ENCODE measurements at places on chromosomes 6 and 20. TPM values are rescaled to one million over a fixed set of nuclear protein-coding genes. Genes with fewer than 3 reads are reported as not detected.

DNA sequence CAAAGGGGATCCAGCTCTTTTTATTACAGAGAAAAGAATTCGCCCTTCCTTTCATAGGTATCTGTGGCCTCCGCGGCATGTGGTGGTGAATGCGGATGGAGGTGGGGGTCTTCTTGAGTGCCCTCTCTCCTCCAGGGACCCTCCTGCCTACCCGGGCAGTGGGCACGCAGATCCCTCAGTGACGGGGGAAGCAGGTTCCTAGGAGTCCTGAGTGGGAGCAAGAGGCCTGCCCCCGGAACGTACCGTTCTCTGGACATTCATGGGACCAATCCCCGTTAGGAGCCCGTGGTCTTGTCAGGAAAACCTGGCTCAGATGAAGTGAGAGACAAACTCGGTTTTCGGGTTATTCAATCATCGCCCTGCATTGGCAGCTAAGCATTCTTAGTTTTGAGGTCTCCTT lies 56.4 kb downstream of the SMOC2 start:
- DNase-seq, result no peak
- no peak overlapping the region for H3K27ac ChIP-seq
- H3K27me3 ChIP-seq, result no peaks in the 10 kb centered on the region
- H3K4me1 ChIP-seq, result no peaks in the 10 kb centered on the region
- no peaks in the 10 kb centered on the region for H3K36me3 ChIP-seq

DNA sequence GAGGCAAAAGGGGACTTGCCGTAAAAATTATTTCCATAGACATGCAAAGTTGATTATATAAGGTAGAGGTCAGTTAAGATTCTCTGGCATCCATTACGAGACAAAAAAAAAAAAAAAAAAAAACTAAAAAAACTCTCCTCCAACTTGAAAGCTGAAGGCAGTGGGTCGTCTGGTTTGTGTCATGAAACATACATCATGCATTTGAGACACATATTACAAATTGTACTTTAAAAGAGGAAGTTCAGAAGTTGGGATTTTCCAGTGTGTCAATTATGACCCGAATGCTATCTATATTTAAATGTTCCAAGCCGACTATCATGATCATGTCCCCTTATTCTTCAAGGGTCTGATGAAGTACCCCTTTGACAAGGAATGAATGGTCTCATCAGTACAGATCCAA lies 125.1 kb downstream of the ZNF217 start:
- no peak for DNase-seq
- no peaks in the 10 kb centered on the region for H3K36me3 ChIP-seq
- H3K4me1 ChIP-seq, result no peaks in the 10 kb centered on the region
- H3K4me3 ChIP-seq, result no peak overlapping the region
- no peaks in the 10 kb centered on the region for H3K27me3 ChIP-seq

DNA sequence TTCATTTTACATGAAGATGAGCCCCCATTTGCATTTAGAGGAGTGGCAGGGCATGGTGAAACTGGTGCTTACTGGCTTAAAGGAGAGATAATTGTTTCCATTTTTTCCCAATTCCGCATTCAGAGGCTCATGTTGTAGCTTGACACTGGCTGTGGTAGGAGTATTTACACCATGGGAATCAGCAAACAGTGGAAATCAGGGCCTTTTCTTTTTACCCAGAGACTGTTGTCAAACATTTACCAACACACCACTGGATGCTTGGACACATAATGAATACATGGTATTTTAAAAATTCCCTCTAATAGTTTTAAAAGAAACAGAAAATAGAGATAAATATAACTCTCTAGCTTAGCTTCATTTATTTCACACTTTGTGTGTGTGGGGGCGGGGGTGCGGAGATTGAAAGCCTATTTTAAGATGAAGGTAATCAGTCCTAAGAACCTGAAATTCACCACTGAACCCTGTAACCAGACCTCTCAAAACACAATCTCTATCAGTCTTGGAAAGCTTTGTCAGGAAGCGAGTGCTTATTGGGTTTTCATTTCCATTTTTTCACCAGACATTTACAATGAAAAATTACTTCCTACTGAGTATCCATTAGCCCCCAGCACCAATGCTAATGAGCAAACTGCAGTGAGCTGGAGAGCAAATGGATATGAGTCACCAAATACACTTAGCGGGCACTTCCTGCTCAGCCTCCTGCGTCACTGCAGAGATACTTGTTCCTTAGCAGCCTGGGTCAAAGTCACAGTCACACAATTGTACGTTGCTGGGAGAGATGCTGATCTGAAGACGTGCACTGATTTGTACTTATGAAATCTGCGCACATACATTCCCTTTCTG lies 532.0 kb downstream of the BCKDHB start:
- H3K27ac ChIP-seq, result no peak overlapping the region
- H3K4me3 ChIP-seq, result no peak overlapping the region
- no peaks in the 10 kb centered on the region for H3K4me1 ChIP-seq
- H3K36me3 ChIP-seq, result no peaks in the 10 kb centered on the region

DNA sequence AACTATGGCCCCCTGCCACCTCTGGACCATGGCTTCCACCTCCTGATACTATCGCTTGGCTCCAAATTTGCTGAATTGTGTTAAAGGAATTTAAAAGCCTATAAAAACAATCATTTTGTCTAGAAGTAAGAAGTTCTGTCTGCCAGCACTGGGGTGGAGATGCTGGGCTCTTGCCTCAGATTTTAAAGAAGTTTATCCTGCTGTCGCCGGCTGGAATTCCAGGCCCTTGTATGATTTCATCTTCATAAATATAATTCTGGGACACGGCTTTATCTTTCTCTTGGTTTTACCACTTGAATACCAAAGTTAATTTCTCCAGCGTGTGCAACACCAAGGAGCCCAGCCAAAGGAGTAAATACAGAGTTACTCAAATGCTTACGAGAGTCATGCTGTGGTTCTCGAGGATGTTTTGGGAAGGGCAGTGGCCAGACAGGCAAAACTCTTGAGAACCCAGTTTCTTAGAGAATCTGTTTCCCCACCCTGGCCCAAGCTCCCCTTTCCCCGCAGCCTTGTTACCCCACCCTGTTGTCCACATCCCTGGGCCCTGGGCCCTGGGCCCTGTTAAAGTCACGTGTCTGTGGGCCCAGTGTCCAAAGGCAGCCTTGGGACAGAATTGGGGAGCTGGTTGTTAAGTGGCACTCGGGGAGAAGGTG lies 31.9 kb downstream of the C6orf89 start:
- peak overlapping the region; percentile 44 for H3K27ac ChIP-seq
- DNase-seq, result no peak
- H3K4me1 ChIP-seq, result no peaks in the 10 kb centered on the region
- no peak overlapping the region for H3K4me3 ChIP-seq
- H3K36me3 ChIP-seq, result peaks cover 13% of the 10 kb centered on the region

DNA sequence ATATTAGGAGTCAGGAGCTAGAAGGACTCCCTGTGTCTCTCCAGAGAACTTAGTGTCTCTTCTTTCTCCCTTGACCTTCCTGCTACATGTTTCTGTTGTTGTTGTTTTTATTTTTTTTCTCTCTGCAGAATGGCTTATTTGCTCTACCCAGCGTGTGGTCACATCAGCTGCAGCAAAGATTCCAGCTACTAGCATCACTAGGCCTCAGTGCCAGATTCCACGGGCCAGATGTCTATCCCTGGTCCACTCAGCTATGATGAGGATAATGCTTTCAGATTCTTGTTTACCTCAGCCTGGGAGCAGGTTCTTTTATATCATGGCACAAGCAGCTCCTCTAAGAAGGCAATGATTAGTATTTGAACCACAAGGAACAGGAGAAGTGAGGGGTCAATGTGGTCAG lies 110.0 kb downstream of the PLCB1 start:
- DNase-seq, result no peak
- no peaks in the 10 kb centered on the region for H3K27me3 ChIP-seq
- no peak overlapping the region for H3K4me3 ChIP-seq
- H3K27ac ChIP-seq, result no peak overlapping the region
- H3K4me1 ChIP-seq, result no peaks in the 10 kb centered on the region

DNMT3B gene
- 2.9 TPM for total RNA-seq

- DNase-seq, result no peak
- H3K36me3 ChIP-seq, result no peaks in the 10 kb centered on the region
- no peaks in the 10 kb centered on the region for H3K4me1 ChIP-seq
- H3K27me3 ChIP-seq, result no peaks in the 10 kb centered on the region
Measured at GRCh38 chr6:168666699-168667427, 225.9 kb downstream of the SMOC2 start.

DNA sequence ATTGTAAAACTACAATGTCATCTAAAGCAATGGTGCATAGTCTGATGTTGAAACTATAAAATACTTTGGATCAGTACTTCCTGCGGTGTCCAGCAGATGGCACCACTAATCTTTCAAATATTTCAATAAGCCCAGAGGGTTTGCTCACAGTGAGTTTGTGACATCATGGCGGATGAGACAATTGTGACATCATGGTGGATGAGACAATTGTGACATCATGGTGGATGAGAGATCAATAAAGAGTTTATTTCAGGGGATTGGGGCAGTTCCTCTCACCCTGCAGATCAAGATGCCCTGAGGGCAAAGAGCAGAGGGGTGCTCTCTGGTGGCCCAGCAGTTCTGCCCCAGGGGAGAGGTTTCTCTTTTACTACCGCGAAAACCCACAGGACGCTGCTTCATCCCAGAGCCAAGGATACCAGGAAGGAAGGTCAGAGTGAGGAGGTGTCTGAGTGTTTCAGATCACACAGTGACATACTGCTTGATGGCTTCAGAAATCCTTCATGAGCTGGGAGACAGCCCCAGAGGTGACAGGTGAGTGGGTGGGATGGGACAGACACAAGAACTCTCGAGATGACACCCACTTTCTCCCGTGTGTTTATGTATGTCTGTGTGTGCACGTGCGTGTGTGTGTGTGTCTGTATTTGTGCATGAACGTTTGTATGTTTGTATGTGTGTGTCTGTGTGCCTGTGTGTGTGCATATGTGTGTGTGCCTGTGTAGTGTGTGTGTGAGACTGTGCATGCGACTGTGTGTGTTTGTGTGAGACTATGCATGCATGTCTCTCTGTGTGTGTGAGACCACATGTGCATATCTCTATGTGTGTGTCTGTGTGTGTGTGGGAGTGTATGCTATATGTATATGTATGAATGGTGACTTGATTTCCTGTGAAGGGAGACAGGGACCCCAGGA lies 7.3 kb upstream of the ULBP2 start:
- no peak overlapping the region for H3K4me3 ChIP-seq
- H3K27ac ChIP-seq, result no peak overlapping the region
- peaks cover 9% of the 10 kb centered on the region for H3K4me1 ChIP-seq
- peak; percentile 73 for DNase-seq

DNA sequence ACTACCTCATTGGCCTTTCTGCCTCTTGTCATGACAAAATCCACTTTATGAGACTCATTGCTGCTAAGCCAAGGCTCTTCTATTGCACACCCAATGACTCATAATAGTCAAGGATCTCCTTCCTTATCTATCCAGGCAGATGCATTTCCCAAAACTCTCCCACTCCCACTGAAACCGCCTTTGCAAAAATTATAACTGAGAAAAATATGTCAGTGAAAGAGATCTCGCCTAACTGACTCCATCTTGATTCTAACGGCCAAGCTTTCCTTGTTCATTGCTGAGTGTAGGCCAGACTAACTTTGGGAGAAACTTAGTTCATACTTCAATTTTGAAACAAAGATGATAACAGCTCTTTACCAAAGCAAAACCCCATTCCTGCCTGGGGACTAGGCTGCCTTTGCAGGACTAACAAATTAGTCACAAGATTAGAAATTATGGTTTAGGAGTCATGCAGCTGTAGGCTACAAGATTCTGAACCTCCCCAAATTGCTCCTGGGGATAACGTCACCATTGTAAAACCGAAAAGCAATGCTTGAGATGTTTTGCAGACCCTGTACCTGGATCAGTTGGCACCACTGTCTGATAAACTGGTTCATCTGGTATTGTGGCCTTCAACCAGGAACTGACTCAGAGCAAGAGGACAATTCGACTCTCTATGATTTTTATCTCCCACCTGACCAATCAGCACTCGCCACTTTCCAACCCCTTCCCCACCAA lies 47.1 kb downstream of the HAO1 start:
- no peaks in the 10 kb centered on the region for H3K4me1 ChIP-seq
- H3K27me3 ChIP-seq, result no peaks in the 10 kb centered on the region
- H3K27ac ChIP-seq, result no peak overlapping the region
- H3K4me3 ChIP-seq, result no peak overlapping the region
- H3K36me3 ChIP-seq, result no peaks in the 10 kb centered on the region

DNA sequence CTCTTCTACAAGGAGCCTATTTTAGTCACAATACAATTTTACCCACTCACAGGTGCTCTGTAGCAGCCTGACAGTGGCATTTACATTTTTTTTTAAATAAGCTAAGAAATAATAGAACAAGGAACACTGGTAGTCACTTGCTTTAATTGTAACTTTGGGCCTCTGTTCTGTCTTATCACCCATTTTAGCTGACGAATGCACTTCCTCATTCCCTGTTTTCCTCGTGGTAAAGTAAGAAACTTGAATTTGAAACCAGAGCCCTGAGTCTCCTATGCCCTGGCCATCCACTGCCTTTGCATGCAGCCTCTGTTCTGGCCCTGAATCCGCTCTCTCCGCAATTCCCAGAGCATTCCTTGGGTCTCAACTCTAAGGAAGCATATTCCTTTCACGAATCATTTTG lies 550.6 kb downstream of the PTPRT start:
- DNase-seq, result no peak
- no peaks in the 10 kb centered on the region for H3K36me3 ChIP-seq
- H3K27me3 ChIP-seq, result no peaks in the 10 kb centered on the region
- H3K4me3 ChIP-seq, result no peak overlapping the region
- H3K4me1 ChIP-seq, result no peaks in the 10 kb centered on the region
- H3K27ac ChIP-seq, result no peak overlapping the region

CTCFL gene
- not detected for total RNA-seq

PGBD1 gene
- 3.0 TPM for total RNA-seq

DNA sequence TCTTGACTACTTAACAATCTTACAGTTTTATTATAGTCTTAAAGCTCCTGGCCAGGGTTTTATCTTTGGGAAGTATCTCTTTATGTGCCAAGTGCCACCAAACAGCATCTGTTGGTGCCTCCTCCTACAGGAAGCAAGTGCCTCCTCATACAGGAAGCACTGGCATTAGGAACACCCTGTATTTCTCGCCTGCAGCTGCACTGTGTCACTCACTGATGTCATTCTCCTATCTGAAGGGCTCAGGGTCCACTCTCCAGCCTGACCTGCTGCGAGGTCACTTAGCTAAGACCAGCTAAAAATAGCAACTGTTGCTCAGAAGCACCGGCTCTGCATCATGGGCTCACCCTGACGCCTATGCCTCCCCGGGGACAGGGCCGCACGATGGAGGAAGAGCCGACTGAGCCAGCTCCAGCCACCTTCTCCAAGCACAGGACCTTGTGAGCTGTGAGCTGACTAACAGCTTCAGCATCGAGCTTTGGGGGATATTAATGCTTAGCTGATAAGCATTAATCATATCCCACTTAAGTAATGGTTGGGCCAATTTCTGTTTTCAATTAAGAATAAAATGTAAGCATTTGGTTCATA lies 66.3 kb upstream of the CD93 start:
- peak; percentile 66 for DNase-seq
- H3K36me3 ChIP-seq, result no peaks in the 10 kb centered on the region
- H3K4me3 ChIP-seq, result no peak overlapping the region
- H3K4me1 ChIP-seq, result peaks cover 8% of the 10 kb centered on the region
- H3K27ac ChIP-seq, result peak overlapping the region; percentile 76

CD40 gene
- total RNA-seq, result 25.2 TPM

- no peaks in the 10 kb centered on the region for H3K4me1 ChIP-seq
- no peak for DNase-seq
- H3K36me3 ChIP-seq, result no peaks in the 10 kb centered on the region
- H3K27ac ChIP-seq, result no peak overlapping the region
- no peak overlapping the region for H3K4me3 ChIP-seq
- H3K27me3 ChIP-seq, result no peaks in the 10 kb centered on the region
Measured at GRCh38 chr6:62045502-62045901, 240.5 kb downstream of the KHDRBS2 start.

- no peaks in the 10 kb centered on the region for H3K36me3 ChIP-seq
- H3K27me3 ChIP-seq, result no peaks in the 10 kb centered on the region
- H3K27ac ChIP-seq, result no peak overlapping the region
Measured at GRCh38 chr6:89273816-89274215, 41.3 kb downstream of the GABRR2 start.

GRCh38 chr6:150237626-150238025 lies 94.8 kb downstream of the PPP1R14C start:
- H3K27me3 ChIP-seq, result no peaks in the 10 kb centered on the region
- H3K36me3 ChIP-seq, result no peaks in the 10 kb centered on the region

Data from kidney (tissue), 22 donors.